ENCODE measurements at places on chromosomes 3 and 15. TPM values are rescaled to one million over a fixed set of nuclear protein-coding genes. Genes with fewer than 3 reads are reported as not detected.

Gene C2CD4A
- not detected for polyA plus RNA-seq

Gene MAP6D1
- 2.8 TPM for polyA plus RNA-seq

Gene BFSP2
- polyA plus RNA-seq: not detected

Gene LOXL1
- 1.9 TPM for polyA plus RNA-seq

Gene MUSTN1
- not detected for polyA plus RNA-seq

Gene C3orf62
- polyA plus RNA-seq: 18.0 TPM

Gene GABRG3
- polyA plus RNA-seq: 0.80 TPM

Gene ADGRG7
- not detected for polyA plus RNA-seq

Gene PRC1
- 17.8 TPM for polyA plus RNA-seq

Gene EFHB
- polyA plus RNA-seq: 1.0 TPM

Gene GOLGA8G
- polyA plus RNA-seq: not detected

Gene FETUB
- polyA plus RNA-seq: not detected

Gene SNRPN
- polyA plus RNA-seq: 680 TPM

Gene ATP10A
- not detected for polyA plus RNA-seq

Gene MCF2L2
- 9.3 TPM for polyA plus RNA-seq

Gene FBXL2
- polyA plus RNA-seq: 82.0 TPM

Gene SCN11A
- 2.8 TPM for polyA plus RNA-seq

Gene NLGN1
- polyA plus RNA-seq: 2.7 TPM

Gene CCDC54
- not detected for polyA plus RNA-seq

Gene CALML4
- 0.43 TPM for polyA plus RNA-seq

Gene ROBO1
- 202 TPM for polyA plus RNA-seq

Gene CLDN1
- 1.3 TPM for polyA plus RNA-seq

Gene GOLGA8J
- not detected for polyA plus RNA-seq

Gene HACD2
- polyA plus RNA-seq: 28.0 TPM

Gene TXNRD3
- polyA plus RNA-seq: 2.2 TPM

Gene PLOD2
- 5.6 TPM for polyA plus RNA-seq

Gene GOLGA8T
- not detected for polyA plus RNA-seq

Gene FHIT
- polyA plus RNA-seq: not detected

Gene KBTBD12
- not detected for polyA plus RNA-seq

Gene EIF4G1
- polyA plus RNA-seq: 66.9 TPM

Gene POLQ
- 0.10 TPM for polyA plus RNA-seq

Gene LRCH3
- polyA plus RNA-seq: 36.2 TPM

Gene ALPK3
- not detected for polyA plus RNA-seq

Gene RTP3
- not detected for polyA plus RNA-seq
